Activated naive CD4-positive, alpha-beta T cell treated with anti-CD3 and anti-CD28 coated beads, Interleukin-2, amount 50 U/mL, for 72 hours (primary cell): ENCODE measurements at places on chromosomes 13 and 19. TPM values are rescaled to one million over a fixed set of nuclear protein-coding genes. Genes with fewer than 3 reads are reported as not detected.

DNA sequence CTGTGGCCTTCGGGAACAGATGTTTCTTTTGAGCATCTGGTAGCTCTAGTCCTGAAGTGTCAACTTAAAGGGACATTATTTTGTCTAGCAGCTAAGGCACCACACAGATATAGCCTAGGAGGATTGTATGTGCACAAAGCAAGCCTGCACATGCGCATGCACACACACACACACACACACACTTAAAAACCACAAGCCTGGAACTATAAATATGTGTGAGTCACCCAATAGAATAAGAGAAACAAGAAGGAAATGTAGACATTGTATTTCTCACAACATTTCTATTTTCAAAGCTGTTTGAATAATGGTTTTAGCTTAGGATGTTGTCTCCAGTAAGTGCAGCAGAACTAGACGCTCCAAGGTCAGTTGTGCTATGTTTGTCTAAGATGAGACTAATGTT lies 516.5 kb downstream of the SUCLA2 start:
- no peak for DNase-seq

Gene SGCG
- total RNA-seq: not detected

Gene ZFP36
- total RNA-seq: 183 TPM

DNA sequence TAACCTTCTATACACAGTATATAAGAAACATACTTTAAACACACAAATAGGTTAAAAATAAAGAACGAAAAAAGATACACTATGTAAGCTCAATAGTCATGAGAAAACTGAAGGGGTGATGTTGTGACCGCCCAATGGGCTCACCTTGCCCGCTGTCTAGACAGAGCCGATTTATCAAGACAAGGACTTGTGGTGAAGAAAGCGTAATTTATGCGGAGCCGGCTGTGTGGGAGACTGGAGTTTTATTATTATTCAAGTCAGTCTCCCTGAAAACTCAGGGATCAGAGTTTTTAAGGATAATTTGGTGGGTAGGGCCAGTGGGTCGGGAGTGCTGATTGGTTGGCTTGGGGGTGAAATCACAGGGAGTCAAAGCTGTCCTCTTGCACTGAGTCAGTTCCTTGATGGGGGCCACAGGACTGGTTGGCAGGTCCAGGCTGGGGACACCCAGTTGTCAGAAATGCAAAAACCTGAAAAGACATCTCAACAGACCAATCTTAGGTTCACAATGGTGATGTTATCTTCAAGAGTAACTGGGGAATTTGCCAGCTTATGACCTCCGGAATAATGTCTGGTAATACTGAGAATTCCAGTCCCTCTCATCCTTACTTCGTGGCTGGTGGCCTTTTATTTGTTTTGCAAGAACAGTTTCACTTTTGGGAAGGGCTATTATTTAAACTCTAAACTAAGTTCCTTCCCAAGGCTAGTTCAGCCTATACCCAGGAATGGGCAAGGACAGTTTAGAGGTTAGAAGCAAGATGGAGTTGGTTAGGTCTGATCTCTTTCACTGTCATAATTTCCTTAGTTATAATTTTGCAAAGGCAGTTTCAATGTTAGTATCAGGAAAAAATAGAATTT lies 96.6 kb downstream of the UBL3 start:
- DNase-seq: no peak

DNA sequence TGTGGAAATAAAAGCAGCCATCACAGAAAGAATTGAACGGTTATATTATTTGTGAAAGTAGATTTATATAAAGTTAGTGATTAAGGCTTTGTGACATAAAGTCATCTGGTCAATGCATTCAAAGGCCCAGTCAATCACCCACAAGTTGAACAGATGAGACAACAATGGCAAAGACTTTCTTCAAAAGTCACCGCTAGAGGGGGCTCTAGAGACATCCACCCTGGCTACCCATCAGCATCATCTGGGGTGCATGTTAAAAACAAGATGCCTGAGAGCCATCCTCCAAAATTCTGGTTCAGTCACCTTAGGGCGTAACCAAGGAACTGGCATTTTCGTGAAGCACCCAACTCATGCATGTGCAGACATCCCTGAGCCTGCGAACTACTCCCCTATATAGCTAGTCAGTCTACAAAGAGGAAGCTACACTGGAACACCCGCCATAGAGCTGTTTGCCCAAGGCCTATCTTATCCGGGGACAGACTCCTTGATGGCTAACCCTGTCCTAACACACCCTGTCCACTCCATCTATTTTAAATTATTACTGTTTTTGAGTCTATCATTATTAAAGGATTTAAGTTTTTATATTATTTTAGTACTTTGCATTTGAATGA lies 970.5 kb downstream of the UQCRFS1 start:
- DNase-seq: peak; percentile 36

Gene FUZ
- total RNA-seq: 14.8 TPM

GRCh38 chr19:50449236-50449899 lies 16.7 kb downstream of the MYBPC2 start:
- no peak for DNase-seq

DNA sequence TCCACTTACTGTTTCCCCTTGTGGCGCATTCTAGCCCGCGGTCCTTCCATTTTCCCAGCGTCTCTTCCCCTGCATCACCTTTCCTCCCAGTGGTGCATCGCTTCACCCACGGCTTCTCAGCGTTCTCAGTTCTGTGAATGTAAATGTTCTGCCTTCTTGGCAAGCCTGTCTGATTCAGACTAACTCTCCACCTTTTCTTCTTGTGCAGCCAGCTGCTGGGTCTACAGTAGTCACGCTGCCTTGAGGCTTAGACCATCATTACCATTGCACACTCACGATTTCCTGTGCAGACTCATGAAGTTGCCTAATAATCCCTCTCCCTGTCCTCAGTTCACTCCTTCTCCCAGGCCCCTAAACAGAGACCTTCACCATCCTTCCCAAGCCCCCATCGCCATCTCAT lies 75.0 kb downstream of the DHRS12 start:
- DNase-seq: no peak

GRCh38 chr13:26376430-26376829 lies 122.5 kb downstream of the CDK8 start:
- DNase-seq: no peak

- DNase-seq: no peak
Observed at GRCh38 chr13:101919541-101920181, 467.2 kb downstream of the ITGBL1 start.

GRCh38 chr19:31307071-31307669 lies 42.1 kb downstream of the TSHZ3 start:
- no peak for DNase-seq

DNA sequence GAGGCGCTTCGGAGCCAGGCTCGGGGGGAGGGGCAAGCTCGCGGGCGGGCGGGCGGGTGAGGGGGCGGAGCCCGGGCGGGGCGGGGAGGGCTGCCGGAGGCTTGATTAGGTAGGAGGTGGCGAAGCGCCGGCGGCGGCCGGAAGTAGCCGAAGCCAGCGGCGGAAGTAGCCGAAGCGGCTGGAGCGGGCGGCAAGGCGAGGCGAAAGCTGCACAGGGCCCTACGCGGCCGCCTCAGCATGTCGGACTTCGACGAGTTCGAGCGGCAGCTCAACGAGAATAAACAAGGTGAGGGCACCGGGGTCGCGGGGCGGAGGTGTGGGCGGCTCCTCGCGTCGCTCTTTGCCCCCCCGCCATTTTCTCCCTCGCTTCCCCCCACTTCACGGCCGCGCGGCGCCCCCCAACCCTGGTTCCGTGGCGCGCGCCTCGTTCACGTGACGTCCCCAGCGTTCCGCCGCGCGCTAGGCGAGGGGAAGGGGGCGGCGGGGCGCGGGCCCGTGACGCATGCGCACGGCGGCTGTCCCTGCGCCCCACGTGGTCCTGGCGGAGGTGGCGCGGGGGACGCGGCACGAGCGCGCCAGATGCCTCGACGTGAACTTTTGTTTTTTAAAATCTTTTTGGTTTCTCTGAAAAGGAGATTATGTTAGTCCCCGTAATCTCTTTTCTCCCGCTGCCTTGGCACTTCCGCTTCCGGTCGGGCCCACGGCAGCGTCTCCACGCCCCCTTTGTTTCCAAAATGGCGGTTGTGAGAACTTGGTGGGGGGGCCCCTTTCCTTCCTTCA lies at the start of gene U2AF2:
Gene U2AF2, plus strand, starts transcription at position 168 of the 780 bp plus-strand sequence. Its CDS starts 70 bp downstream, at position 238.
- peak; percentile 94 for DNase-seq
